ENCODE measurements at places on chromosomes 11 and 22.

DNA sequence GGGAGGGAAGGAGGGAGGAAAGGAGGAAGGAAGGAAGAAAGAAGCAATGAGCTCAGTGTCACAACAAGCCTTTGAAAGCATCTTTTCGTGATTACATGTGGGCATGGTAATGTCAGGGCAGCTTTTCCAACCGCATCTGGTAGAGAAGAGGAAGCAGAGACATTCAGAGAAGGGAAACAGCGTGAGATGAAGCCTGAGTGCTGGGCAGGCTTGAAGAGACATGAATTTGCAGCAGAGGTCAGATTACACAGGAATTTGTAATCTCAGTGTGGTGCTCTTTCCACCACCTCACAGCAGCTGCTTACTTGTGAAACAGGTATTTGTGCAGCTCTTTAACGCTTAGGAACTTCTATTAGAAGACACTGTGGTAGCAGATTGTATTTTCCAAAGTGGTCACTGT lies 289.5 kb upstream of the C11orf87 start:
- DNase-seq: no peak

DNA sequence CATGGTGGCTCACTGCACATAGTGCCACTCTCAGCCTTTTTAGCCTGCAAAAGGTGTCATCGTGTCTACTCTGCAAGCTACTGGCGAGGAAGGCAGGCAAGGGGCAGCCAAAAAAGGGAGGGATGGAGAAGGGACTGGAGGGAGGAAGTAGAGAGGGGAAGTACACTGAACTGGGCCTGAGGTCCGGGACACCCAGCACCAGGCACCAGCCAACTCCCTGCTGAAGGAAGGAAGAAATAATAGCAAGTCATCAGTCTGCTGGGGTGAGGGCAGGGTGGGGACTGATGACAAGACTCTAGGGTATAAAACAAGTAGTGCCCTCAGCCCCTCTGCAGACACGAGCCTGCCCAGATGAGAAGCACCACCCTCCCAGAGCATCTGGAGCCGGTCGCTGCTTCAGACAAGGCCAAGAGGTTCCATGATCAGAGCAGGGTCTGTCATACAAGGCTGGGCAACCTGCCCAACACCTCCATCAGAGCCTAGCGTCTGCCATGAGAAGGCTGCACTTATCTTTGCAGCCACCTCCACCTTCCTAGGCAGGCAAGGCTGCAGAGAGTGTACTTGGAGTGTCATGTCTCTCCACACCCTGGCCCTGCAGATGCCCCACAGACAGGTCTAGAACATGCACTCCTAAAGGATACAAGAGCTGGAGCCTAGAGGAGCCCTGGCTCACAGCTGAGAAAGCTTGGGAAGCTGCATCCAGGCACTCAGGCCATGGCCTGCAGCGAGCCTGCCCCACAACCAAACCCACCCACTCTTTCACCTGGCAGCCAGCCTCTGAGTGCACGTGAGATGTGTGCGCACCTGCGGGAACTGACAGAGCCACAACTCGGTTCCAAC lies 9.0 kb upstream of the COMT start:
- no peak for DNase-seq

DNA sequence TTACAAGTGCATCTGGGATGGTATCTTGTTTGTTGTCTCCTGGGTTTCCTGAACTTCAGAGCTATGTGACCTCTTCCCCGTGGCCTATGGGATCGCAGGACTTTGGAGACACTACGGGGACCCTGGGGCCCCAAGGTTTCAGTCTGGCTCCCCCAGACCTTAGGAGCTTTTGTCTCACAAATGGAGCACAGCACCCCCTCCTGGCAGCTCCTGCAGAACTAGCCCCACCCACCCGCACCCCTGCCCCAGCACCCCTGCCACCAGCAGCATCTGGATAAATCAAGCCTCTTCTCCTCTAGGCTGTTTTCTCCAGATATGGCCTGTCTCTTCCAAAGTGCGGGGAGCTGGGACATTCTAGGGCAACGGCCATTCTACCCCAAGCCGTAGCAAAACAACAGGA lies 10.4 kb downstream of the RCOR2 start:
- no peak for DNase-seq

DNA sequence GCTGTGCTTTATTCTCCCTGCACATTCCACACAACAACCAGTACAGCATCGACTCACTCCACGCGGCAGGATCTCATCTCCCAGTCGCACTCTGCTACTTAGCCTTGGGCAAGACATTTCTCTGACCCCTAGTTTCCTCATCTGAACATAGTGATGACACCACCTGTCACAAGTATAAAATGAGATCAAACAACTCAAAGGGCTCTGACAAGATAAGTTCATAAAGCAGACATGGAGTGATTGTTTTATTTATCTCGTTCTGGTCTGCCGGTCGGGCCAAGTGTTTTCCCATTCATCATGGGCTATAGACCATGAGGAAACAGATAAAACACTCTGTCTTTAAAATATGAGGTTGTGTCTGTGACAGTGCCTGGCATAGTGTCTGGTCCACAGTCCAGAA lies 35.0 kb downstream of the DSCAML1 start:
- DNase-seq: no peak

- DNase-seq: no peak
Observed at GRCh38 chr22:35896111-35896705, 132.4 kb downstream of the RBFOX2 start.

GRCh38 chr11:76074148-76075095 lies 131.9 kb downstream of the WNT11 start:
- DNase-seq: no peak

DNA sequence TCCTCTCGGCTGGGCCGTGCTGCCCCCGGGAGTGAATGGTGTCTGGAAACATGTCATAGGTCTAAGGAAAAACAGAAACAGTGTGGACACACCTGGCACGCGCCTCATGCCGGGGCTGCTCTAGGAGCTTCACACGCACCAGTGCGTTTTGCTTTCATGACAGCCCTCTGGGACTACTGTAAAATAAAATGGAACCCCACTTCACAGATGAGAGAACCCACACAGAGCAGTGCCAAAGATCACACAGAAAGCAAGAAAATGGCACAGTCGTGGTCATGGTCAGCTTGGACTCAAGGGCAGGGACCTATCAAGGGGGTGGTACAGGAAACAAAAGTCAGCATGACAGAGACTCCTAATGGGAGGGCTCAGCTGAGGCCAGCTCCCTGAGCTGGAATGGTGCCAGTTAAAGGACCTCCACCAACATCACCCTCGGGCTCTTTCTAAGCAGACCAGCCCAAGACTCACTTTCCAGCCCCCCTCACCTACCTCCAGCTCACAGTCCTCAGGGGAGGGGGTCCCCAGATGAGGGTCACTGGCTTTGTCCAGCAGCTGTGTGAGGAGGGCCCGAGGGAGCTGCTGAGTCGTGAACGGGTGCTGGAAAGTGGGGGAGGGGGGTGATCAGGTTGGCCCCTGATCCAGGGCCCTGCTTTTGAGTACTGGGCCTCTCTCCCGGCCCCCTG lies 3.3 kb downstream of the MAP4K2 start:
- DNase-seq: no peak

All from SK-N-MC (cell line).